ENCODE measurements at places on chromosomes 12 and 14.

DNA sequence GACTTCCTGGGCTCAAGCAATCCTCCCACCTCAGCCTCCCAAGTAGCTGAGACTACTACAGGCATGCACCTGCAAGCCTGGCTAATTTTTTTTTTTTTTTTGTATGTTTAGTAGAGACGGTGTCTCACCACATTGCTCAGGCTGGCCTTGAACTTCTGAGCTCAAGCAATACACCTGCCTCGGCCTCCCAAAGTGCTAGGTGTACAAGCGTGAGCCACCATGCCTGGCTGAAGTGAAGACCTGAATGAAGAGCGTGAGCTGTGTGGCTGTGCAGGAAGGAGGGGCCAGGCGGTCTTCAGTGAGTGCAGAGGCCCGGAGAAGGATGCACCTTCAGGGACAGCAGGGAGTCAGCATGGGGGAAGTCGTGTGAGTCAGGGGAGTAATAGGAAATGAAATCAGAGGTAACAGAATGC lies 14.9 kb upstream of the NFKBIA start:
- no peak for DNase-seq

DNA sequence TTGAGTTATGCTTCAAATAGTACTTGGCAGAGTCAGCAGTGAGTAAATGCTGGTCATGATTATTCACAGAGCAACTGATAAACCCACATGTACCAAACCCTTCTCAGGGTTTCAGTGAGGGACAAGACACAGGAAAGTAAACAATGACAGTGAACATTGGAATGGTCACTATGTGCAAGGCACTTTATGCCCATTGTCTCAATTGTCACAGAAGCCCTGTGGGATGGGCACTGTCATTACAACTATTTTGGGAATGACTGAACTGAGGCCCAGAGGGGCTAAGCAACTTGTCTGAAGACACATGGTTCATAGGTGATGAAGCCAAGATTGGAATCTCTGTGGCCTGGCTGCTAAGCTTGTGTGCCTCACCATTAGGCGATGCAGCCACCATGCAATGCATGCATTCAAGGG lies 238.5 kb downstream of the RBM19 start:
- no peak for DNase-seq

DNA sequence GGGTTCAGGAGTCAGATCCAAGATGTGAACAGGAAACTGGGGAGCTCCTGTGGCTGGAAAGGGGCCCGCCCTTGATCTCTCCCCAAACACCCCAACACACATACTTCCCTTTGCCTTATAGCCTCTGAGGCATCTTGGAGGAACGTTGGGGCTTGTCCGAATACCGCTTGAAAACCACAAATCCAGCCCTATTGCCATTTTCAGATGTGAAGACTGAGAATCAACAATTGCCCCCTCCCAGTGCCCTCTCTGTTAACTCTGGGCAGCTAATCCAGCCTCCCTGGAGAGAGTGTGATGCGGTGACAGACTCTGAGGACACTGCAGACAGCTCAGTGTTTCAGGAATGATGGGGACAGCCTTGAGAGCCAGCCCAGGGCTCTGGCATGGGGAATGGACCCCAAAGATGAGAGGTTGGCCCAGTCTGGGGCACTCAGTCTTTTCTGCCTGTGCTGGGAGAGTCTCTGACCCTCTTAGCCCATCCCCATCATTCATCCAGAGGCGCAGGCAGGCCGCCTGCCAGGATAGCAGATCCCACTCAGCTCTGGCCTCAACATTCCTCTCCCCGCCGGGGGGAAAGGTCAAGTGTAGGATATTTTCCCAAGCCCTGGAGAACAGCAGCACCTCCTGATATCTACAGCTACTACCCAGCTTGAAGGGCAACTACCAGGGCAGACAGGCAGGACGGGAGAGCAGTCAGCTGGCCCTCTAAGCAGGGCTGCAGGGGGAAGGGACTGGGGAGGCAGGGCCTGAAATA lies 24.6 kb upstream of the LTBP2 start:
- DNase-seq = no peak

DNA sequence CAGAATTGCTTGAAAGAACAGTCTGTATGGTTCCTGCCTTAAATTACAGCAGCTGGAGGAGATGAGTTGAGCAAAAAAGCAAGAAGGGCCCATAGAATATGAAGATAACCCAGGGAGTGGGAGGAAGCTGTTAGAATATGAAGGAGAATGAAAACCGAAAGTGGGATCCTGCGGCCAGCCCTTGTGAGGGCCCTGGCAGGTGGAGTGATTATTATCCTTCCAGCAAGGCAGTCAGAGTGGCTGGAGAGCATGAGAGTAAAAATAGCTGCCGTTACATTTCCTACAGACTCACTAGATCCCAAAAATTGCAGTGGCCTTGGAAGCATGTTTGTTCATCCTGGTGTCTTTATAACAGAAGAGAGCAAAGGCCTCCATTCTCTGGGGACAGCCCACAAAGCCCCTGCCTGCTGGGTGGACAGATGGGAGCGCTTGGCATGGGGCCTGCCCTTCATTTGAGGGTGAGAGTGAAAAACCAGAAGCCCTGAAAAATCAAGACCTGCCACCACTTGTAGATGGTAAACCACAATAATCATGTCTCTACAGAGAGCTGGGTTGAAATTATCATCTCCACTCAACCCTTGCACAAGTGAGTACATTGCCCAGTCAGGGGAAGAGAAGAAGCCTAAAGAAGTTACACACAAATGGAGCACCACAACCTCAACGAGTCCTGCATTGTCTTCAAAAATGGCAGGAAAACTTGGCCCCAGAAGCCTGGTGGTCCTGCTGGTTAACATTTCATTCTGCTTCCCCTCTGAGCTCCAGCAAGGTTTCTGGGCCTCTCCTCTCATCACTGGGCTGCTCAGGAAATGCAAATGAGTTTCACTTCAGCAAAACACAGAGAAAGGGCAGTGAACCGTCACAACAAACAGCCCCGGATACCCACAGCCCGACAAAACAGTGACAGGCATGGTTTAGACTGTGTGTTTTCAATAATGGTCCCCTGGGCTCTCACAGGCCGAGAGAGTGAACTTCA lies 20.5 kb downstream of the ZDHHC22 start:
- DNase-seq = peak; percentile 62

DNA sequence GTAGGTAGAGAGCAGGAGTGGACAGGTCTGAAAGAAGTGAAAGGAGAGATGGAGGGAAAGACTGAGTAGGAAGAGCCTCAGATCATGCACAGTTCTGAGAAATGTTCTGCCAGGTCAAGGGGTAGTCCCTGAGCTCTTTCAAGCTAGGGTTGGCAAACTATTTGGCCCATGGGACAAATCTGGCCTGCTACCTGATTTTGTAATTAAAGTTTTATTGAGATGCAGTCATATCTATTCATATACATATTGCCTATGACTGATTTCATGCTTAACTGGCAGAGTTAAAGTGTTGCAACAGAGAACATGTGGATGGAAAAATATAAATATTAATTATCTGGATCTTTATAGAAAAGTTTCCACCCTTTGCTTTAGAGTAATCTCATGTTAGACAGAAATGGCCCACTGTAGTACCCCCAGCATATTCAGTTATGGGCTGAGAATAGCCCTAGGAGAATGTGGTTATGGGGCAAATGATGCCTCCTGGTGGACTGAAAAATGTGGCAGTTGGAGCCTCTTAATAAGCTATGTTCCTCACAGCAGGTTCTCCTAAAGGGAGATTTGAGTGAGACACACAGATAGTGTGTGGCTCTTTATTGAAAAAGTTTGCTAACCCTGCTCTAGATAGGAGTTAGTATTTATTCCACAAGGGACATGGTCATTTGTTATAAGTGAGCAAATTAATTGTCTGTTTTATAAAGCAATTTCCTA lies 476.9 kb downstream of the LRIG3 start:
- no peak for DNase-seq

DNA sequence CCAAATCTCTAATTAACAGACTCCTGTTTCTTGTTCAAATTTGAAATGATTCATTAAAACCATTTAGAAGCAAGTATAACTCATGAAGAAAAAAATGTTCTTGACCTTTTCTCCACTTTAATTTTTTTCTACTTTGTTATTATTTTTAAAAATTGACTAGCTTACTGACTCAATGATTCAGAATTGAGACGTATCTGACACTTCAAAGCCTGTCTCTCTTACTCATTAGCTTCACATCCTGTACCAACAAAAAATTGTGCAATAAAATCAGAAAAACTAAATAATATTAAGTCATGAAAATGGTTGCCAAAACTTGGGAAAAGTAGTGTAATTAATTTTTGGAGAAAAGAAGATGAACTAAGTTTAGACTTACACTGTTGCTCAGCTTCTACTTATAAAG lies 331.2 kb downstream of the SLC16A7 start:
- DNase-seq = no peak

DNA sequence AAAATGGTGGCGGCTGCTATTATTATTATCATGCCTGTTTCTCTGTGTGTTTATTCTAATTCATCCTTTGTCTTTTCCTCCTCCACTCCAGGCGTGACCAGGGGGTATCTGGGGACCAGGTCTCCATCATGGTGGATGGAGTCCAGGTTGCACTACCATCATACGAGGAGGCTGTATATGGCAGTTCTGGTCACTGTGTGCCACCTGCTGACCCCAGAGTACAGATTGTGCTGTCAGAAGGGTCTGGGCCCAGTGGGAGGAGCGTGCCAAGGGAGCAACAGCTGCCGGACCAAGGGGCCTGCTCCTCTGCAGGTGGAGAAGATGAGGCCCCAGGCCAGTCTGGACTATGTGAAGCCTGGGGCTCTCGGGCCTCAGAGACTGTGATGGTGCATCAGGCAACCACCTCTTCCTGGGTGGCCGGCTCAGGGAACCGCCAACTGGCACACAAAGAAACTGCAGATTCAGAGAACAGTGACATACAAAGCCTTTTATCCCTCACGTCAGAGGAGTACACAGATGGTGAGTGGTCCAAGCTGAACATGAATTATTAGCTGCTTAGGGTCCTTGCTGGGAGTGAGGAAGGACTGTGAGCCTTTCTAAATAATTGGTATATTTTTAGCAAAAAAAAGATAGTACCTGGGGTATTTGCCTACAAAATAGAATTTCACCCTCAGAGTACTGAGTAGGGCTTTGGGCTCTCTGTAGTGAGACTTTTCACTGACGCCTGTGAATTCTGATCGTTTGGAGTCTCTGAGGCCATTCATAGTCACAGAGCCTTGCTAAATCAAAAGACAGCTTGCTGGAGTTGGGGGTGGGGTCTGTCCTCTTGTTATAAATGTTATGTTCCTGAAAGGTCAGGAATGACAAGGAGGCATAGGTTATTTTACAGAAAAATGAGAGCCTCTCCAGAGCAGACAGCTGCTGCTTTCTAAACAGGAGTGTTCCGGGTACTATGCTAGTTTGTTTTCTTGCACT lies 58.1 kb upstream of the SRSF5 start:
- no peak for DNase-seq

GRCh38 chr12:117261247-117261646 lies 71.0 kb upstream of the FBXO21 start:
- DNase-seq = no peak

DNA sequence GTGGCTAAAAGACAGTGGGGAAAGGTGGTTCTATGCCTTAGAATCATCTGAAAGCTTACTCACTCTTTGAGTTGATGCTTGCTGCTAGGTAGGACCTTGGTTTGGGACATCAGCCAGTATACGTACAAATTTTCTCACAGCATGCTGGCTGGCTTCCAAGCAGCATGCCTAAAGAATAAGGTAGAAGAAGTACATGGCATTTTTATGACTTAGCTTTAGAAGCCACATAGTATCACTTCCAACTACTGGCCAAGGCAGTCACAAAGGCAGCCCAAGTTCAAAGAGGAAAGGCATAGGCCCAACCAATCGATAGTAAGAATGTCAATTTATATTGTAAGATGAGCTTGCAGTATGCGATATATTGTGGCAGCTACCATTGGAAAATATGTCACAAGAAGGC lies 284.2 kb upstream of the CAND1 start:
- no peak for DNase-seq

- no peak for DNase-seq
Measured at GRCh38 chr12:47071241-47071852, 8.1 kb upstream of the PCED1B start.

DNA sequence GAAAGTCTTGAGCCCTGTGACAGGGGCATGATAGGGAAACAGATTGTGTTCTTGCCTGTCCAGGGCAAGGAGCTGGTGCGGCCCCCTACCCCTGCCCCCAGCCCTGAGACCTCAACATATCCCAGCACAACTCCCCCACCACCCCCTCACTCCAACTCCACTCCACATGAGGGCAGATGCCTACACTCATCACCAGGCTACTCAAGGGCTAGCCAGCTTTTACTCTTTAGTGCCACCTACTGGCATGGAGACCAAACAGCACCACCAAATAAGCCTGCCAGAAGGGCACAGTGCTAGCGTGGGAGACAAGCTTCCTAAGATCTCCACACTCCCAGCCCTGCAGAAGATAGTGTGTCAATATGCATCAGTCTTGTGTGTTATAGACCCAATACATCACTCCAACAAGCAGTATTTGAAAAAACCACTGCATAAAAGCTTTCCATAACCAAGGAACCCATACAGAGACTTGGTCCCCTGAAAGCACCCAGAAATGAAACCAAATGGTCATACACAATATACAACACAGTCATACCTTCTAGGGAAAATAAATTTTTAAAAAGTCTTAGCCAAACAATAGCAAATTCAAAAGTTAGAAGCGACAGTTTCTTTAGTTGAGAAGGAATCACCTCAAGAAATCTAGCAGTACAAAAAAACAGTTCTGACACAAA lies 154.4 kb downstream of the KCNK10 start:
- no peak for DNase-seq
